ENCODE measurements at places on chromosomes 12 and 14.

- DNase-seq: no peak
Observed at GRCh38 chr14:32202491-32202997, 525 bp downstream of the RNU6-8 start.

DNA sequence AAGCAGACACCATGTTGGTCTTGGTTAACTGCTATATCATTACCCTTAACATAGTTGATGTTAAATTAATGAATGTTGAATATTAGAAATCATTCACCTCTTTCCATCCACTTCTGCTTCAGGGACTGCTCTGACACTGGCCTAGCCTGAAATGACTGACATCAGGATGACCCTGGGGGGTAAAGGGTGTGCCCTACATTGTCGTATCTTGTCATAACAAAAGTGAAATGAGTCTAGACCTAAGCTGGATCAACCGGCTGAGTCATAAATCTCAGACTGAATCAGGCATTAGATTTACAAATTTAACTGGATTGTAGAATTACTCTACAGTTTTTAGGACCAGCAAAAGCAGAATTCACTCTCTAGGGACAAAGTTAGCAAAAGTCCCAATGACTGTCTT lies 35.3 kb downstream of the KICS2 start:
- no peak for DNase-seq

DNA sequence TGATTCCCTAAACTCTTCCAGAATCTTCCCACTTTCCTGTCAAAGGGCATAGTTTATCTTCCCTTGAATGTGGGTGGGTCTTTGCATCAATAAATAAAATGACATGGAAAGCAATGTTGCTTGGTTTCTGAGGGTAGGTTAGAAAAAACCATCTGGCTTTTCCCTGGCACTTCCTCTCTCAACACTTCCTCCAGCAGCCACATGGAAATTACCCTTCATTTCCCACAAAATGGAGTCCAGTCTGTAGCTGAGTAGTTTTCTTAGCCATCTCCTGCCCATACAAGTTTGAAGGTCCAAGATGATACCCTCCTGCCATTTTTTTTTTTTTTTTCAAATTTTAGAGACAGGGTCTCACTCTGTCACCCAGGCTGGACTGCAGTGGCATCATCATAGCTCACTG lies 11.1 kb upstream of the NDUFA12 start:
- no peak for DNase-seq

- DNase-seq: no peak
Observed at GRCh38 chr12:45368841-45369489, 153.1 kb downstream of the ANO6 start.

DNA sequence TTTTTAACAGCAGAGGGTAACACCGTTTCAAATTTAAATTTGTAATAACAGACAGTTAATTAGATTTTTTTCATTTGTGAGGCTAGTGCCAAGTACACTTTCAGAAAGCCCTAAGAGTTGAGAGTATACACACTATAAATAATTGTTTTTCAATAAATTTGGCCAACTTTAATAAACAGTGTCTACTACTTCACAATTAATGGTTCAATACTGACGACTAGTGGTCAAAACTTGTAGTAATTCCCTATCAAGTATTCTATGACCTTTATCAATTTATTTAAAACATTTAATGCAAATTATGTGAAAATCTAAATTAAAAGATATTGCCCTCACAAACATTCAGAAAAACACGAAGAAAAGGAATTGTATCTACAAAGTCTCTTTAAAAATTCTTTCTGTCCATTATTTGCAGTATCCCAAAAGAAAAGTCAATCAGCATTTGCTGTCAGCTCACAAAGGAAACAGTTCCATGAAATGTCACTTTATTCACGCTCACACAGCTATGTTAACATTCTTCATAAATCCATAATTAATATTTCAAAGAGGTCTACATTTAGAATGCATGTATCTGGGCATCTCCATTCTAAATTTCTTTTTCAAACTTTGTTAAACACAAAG lies 91.2 kb downstream of the CEP128 start:
- DNase-seq: no peak

DNA sequence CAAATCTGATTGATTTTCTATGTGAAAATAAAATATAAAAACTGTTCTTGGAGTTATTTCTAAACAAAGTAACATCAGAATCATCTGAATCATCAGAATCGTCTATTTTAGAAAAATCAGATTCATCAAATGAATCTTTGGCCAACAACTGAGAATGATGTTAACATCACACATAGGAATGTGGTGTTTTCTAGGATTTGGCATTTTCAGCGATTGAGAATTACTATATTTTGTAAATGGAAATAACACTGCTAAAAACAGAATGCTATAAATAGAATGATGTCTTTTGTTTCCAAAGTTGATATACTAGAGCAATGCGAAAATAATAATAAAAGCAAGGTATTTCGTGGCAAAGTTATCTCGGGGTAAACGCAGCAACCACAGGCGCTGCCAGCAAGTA lies 73.9 kb upstream of the EVL start:
- no peak for DNase-seq

GRCh38 chr12:69068448-69068847 lies 135.5 kb upstream of the CPM start:
- DNase-seq: no peak

GRCh38 chr14:34060651-34060999 lies 109.8 kb upstream of the EGLN3 start:
- no peak for DNase-seq
